ENCODE measurements at places on chromosomes 13 and 19. TPM values are rescaled to one million over a fixed set of nuclear protein-coding genes. Genes with fewer than 3 reads are reported as not detected.

The TNNI3 gene
- total RNA-seq = not detected

The C13orf46 gene
- total RNA-seq = 0.17 TPM

The ZNF256 gene
- total RNA-seq = 4.5 TPM

The KLK15 gene
- total RNA-seq = not detected

The ANKLE1 gene
- total RNA-seq = 0.68 TPM

The GARIN5A gene
- 0.17 TPM for total RNA-seq

The HIF3A gene
- 23.1 TPM for total RNA-seq

The DHDH gene
- total RNA-seq = not detected

The PSG7 gene
- total RNA-seq = not detected

The DNASE2 gene
- total RNA-seq = 23.3 TPM

All from dermis blood vessel endothelial cell (primary cell).